ENCODE measurements at places on chromosomes 2 and 18.
A peak's percentile ranks its signal among the peaks of the same experiment; 100 is the strongest.

GRCh38 chr18:60549338-60549960, 176.9 kb upstream of the MC4R start:
- DNase-seq, result no peak

DNA sequence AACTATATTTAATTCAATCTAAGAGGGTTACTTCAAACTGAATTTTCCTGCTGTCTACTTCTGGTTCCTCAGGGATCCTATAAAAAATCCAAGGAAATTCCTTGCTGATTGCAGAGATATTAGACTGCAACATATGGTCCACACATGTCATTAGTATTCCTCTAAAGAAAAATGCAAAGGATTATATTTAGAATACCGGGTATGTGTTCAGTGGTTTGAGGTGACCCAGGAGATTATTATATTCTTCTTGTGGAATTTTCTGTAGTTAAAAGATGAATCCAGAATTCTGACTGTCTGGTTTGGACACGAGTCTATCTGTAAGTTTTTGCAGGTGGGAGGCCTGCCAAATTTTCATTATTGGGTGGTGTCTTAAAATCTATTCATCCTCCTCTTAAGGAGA, 18.2 kb downstream of the HOXD1 start:
- DNase-seq, result no peak

GRCh38 chr18:23307567-23308295, 145.4 kb upstream of the RIOK3 start:
- DNase-seq, result no peak

DNA sequence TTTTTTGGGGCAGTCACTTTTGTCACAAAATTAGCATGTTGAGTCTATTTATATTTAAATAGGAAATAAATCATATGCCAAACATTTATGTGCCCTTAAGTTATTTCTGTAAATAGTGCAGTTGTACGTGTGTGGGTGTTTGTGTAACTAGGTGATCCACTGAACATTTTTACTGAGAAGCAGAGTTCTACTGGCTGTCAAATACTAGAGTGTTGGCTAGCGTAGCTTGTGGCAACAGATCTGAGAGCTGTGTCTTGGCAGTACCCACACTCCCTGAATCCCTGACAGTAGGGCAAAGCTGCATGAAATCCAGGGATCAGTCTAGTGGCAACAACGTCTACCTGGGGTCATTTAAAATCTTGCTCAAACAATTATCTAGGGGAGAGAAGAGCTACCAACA, 273.1 kb upstream of the SLC8A1 start:
- DNase-seq, result no peak

- no peak for DNase-seq
Observed at GRCh38 chr2:119064567-119064966, 94.0 kb downstream of the C1QL2 start.

DNA sequence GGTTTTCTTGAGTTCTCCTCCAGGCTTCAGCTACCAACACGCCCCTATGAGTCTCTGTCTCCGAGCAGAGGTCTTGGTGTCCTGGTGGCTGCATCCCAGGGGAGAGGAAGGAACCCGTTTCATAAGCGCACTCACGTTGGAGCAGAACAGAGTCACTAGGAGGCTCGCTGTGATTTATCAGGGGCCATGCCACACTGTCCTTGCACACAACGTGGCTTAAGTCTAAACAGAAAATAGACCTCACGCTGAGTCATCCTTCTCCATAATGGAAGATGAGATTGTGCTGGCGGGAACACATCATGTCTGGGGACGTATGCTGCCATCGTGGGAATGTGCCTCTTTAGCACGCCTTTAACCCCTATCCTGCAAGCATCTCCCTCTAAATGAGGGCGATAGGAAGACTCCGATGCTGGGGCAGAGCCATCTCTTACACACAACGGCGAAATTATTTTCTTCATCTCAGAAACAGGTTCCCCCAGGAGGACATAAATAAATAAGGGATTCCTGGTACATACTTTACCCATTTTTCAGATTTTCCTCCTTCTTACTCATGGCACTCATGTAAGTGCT, 211.4 kb downstream of the KLHL29 start:
- DNase-seq, result no peak

- no peak for DNase-seq
Observed at GRCh38 chr2:26519396-26520147, 41.6 kb upstream of the OTOF start.

DNA sequence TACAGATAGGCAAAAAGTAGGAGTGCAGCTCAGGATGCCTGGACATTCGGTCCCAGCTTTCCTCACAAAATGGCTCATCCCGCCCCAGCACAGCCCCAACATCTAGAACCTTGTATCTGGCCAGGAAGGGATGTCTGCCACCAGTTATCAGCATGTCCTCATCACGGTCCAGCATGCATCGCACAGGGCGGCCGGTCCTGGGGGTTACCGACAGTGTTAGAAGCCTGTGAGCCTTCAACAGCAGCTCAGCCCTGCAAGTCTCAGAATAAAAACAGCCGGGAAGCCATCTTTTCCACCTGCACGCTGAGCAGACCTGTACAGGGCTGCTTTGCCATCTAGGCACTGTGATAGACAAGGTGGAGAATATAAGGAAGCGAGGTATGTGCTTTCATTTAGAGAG, 49.2 kb downstream of the XDH start:
- no peak for DNase-seq

DNA sequence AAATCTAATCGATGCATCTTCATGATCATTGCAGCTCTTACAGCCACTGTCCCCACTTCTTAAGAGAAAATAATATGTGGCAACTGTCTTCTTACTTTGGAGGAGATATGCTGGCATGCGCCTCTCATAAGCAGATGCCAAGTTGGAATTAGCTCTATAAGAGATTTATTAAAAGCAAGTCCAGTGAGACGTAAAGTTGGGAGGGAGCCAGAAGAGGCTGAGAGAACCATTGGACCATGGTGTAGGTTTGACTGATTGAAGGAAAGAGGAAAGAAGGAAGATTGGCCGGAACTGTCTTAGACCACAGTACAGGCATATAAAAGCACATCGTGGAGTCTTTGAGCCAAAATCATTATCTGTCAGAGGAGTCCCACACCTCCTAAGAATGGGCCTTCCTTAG, 265.7 kb upstream of the ZC3H15 start:
- no peak for DNase-seq

GRCh38 chr2:103664690-103665089, 902.9 kb downstream of the TMEM182 start:
- no peak for DNase-seq

- DNase-seq, result no peak
Observed at GRCh38 chr2:206981086-206981674, 41.9 kb downstream of the CPO start.

DNA sequence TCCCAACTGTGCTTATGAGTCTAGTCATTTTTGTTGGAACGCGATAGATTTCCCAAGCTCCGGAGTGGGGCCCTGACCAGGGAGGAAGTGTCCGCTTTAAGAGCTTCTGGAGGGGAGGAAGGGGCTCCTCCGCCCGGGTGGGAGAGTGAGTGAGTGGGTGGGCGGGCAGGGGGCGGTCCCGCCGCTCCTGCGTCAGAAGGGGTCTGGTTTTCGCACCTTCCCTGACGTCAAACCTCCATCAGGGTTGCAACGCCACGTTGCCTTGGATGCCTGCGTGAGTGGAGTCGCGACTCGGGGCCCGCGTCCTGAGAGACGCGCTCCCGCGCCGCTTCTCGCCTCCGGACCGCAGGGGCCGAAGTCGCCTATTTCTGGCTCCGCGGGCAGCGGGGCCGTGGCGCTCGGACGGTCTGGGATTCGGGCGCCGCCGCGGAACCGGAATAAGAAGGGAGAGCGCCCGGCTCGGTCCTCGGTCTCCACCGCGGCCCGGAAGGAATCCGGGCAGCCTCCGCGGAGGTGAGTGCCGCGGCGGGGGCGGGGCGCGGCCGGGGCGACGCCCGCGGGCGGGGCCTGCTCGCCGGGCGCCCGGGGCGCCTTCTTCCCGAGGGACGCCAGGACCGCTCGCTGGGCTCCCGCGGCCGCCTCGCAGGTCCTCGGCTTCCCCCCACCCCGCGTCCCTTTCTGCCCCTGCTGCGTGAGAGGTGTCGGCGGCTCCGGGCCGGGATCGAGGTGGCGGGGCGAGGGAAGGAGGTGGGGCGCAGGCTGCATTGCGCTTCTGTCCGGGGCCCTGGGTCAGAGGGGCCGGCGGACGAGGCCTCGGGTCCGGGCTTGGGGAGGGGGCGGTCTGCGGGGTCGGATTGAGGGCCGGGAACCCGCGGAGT, at the start of gene ZDBF2:
Gene ZDBF2 (plus strand): TSS at position 230 of the 878 bp plus-strand sequence. CDS start 7,187 bp downstream, outside the sequence.
- DNase-seq, result peak; percentile 35
